BJ (cell line): ENCODE measurements at places on chromosomes 11 and 22.

- no peak for DNase-seq
Measured at GRCh38 chr11:112024178-112024772, 933 bp upstream of the DLAT start.

DNA sequence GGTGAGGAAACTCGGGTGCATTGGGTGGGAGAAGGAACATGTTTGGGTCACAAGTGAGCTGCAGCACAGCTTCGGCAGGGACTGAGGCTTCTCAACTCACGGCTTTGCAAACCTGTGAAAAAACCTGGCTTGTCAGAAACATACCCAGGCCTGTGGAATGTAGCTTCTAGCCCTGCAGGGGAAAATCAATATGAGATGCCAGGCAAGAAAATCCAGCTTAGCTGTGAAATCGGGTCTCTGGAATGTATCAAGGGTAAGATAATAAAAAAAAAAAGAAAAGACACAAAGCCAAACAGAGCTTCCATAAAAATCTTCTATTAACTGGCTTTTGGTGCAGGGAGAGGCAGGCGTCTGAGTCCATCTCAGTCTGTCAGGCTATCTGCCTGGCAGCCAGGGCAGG lies 28.5 kb downstream of the UQCR10 start:
- DNase-seq = no peak

- DNase-seq = no peak
Measured at GRCh38 chr11:78684377-78684776, 109.7 kb upstream of the NARS2 start.

DNA sequence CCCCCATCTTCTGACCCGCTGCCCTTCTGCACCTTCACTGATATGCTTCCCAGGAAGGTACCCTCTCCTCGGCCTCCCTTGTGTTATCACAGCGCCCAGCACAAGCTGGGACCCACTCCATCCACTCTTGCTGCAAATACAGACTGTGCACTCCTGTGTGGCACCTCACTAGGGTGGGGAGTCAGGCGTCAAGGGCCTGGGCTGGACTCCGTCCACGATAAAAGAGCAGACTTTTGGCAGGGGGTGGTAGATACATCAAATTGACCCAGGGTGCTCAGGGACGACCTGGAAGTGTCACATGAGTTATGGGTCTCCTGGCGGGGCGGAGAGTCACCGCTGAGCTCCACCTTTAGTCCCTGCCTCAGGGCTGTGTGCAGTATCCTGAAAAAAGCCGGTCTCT lies 908 bp downstream of the TRPM5 start:
- DNase-seq = no peak

DNA sequence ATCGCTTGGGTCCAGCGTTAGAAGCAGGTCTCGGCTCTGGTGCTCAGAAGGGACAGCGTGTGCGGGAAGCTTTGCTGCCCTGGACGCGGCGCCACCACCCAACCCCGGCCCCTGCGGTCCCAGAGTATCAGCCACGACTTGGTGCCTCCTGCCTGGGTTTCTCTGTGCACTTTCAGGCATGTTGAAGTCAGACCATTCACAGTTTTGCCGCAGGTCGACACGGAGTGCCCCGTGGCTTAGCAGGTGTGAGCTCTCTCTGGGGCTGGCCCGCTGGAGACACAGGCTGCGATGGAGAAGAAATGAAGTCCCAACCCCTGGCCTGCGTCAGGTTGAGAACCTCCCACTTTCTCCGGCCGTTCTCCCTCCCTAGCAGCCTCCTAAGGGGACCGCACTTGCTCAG lies 494.5 kb downstream of the BRD1 start:
- no peak for DNase-seq
